ENCODE measurements at places on chromosomes 16 and 17.

- no peak for DNase-seq
Observed at GRCh38 chr16:76577003-76577402, 299.8 kb downstream of the CNTNAP4 start.

DNA sequence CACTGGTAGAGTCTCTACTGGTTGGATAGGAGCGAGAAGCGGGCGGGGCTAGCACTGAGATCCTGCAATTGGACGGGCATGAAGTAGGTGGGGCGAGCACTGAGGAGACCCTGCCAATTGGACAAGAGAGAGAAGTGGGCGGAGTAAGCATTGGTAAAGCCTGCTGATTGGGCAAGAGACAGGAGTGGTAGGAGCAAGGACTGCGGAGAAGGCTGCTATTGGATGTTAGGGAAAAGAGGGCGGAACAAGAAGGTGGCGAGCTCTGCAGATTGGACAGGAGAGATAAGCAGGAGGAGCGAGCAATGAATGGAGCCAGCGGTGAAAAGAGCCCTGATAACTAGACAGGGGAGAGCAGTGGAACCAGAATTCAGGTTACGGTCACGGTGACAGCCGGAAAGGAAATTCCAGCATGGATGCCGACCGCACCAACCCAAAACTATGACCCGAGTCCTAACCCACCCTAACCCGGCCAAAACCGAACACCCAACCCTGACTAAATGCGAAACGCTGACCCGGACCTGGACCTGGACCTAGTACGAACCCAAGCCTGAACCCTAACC, 4.8 kb downstream of the SCGB1C2 start:
- no peak for DNase-seq

GRCh38 chr17:48025904-48026501, 11.6 kb downstream of the COPZ2 start:
- DNase-seq = no peak

DNA sequence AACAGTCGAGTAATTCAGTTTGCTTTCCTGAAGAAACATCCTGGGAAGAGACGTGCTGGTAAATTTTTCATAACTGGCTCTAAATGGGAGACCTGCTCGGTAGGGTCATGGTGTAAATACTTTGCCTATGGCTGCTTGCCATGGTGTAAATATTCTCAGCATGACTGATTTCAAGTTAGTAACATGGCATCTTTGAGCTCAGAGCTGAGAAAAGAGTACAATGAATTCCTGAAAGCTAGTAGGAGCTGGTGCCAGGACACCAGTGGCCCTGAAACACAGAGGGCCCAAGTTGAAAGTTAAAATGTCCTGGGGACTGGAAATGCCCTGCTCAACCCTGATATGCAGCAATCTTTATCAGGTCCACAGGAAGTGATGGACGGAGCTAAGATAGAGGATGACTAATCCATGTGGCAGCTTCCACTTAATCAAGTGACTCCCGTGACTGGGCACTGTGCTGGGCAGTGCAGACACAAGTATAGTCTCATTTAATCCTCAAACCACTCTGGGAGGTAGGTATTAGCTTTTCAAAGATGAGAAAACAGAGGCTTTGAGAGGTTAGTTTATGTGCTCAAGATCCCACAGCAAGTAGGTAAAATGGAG, 130.1 kb upstream of the ADAMTS18 start:
- DNase-seq = no peak

- no peak for DNase-seq
Observed at GRCh38 chr17:65345261-65346005, 208.3 kb downstream of the RGS9 start.

GRCh38 chr17:17224137-17224536, 12.8 kb downstream of the FLCN start:
- no peak for DNase-seq

GRCh38 chr17:44568945-44569858, 11.9 kb downstream of the FZD2 start:
- DNase-seq = no peak

DNA sequence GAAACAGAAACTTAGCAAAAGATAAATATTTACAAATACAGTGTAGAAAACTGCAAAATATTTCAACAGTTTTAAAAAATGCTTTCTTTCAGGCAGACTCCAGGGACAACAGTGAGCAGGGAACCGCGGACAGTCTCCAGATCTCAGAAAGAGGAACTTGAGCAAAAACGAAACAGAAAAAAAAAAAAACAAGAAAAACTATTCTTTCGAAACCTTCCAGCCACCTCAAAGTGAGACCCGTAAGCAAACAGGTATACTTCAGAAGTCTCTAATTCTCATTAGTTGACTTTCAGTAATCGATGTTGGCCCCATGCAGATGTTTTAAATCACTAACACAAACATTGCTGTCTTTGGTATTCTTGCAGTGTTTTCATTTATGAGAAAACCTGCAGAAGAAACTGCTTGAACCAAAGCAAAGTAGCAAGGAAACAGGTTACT, 15.7 kb upstream of the CCL1 start:
- DNase-seq = no peak

- DNase-seq = no peak
Observed at GRCh38 chr16:67116388-67117311, 6.9 kb downstream of the PHAF1 start.

DNA sequence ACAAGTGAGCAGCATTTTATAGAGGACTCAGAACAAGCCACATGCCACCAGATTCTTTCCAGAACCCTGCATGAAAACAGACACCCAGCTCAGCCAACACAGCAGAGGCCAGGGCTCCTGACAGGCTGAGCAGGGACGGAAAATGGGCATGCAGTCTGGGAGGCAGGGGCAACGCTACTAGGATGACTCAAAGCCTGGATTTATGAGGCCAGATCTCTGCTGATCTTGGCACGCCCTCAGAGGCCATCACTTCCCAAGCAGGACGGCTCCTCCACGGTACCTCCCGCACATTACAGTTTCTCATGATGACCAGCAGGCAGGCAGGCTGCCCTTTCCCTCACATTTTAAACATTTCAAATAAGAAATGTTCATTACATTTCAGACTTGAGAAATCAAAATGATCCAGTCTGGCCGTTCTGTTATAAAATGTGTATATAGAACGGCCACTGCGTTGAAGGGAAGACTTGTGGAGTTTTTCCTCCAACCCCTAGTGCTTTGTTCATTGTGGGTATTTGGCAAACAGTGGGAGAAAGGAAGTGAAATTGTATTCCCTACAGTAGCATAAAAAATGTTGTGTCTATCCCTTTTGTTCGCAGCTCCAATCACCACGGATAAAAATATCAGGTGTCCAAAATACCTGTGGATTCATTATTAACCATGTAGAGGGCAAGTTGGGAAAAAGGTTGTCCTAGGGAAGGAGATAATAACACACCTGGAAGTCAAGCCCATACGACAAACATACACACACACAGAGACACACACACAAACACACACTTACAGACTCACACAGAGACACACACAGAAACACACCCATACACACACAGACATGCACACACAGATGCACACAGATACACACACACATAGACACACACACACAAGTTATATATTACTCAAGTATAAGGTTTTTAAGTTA, 64.8 kb upstream of the ADAMTS18 start:
- DNase-seq = no peak

DNA sequence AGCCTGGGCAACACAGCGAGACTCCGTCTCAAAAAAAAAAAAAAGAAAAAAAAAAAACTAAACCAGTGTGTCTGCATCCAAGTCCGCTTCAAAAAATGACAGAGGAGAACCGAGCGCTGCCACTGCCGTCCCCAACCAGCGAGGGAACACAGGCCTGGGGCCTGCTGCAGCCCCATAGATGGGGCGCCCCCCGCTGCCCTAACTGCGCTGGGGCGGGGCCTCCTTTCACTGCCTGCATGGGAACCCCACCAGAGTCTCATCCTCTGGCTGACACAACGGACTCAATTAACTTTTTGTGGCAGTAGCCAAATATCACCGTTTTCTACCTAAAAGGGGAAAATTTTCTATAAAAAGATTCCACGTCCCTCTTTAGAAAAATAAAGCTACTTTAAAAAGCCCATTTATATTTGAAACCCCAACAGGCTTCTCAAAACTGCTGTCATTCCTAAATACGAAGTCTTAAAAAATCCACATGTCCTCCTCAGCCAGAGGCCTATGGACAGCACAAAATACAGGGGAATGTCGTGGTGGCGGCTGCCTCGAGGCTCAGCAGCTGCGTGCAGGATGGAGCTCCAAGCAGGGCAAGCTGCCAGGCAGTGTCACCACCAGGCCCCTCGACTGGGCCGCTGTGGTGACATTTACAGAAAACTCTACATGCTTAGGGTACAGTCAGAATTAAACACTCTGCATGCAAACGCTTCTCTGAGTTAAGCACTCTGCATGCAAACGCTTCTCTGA, 30.3 kb downstream of the KLHDC4 start:
- no peak for DNase-seq

DNA sequence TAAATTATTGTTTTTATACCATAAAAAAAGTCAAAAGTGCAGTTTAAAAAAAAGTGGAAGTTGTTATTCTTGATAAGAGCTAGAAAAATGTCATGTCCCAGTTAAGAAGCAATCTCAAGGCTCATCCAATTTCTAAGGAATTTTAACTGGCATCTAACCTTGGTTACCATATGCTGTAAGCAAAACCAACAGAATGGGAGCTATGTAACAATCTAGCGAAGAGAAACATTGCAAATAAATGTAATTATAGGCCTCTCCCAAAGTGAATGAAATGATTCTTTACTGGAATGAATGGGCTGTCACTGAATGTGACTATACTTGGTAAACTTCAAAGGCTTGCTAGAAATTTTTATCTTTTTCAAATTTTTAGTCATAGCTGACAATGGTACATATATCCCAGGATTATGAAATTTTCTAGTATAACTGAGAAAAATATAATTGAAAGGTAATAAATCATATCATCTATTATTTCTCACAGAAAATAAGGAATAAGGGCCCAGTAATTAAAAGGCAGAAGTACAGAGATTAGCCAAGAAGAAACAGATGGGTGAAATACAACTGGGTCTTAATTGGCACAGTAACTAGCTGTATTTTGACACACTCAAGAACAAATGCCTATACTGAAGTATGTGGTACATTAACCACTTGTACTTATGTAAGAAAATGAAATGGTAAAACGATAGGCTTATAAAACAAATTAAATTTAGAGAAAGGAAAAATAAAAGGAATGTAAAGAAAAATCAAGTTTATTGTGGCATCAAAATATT, 61.5 kb downstream of the NETO2 start:
- DNase-seq = no peak

- no peak for DNase-seq
Observed at GRCh38 chr17:42818379-42818778, 5.7 kb downstream of the BECN1 start.

GRCh38 chr17:36008998-36009665, 7.8 kb upstream of the CCL15 start:
- no peak for DNase-seq

DNA sequence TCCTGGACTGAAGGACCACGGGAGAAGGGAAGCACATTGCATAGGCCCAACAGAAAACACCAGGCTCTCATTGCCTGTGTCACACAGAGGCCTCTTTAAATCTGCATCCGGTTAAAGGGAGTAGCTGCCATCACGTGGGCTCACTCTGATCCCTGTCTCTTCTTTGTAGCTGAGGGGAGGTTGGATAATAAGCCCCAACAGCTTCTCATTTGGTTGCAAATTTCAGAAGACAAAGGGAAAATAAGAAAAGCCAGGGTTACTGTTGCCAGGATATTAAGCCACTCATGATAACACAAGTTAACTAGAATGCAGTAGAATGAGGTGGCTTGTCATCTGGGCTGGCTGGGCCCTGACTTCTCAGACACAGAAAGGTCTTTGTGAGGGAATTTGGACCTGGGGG, 325.1 kb upstream of the ERCC4 start:
- no peak for DNase-seq

- DNase-seq = no peak
Observed at GRCh38 chr16:2046893-2047329, 723 bp downstream of the NTHL1 start.

DNA sequence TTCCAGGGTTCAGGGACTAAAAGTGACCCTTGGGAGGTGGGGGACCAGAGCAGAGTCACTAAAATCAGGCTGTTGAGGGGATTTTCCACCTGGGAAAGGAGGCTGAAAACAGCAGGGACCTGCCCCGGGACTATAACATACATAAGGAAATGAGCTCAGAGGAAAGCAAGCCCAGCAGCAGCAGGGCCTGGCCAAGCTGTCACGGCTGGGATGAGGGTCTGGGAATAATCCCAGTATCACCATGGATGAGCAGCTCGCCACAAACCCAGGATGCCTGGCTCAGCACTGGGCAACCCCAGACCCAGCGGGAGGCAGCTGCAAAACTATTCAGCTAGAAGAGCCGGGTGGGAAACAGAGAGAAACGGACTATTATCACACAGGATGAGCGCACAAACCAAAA, 72.4 kb downstream of the RPH3AL start:
- DNase-seq = no peak

DNA sequence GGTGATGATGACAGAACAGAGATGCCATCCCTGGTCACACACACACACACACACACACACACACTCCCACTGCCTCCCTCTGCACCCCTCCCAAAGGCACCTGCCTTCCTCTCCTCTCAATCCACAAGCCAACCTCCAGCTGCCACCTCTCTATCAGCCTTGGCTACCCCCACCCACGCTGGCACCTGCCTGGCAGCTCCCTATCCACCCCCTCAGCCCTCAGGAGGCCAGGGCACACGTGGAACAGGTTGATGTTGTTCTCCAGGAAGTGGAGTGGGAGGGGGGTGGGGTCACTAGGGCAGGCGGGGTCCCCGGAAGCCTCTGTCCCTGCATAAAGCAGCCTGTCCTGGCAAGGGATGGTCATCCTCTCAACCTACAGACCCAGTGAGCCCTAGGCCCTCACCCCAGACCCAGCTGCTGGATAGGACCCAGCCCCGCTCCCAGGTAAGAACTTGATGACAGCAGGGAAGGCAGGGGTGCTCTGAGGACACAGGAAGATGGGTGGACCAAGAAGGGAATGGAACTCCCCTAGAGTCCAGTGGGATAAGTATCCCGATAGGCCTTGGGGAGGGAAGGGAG, at the start of gene GSDMA:
Gene GSDMA, plus strand, starts transcription at position 363 of the 579 bp plus-strand sequence. CDS start 2,684 bp downstream, outside the sequence.
- no peak for DNase-seq

DNA sequence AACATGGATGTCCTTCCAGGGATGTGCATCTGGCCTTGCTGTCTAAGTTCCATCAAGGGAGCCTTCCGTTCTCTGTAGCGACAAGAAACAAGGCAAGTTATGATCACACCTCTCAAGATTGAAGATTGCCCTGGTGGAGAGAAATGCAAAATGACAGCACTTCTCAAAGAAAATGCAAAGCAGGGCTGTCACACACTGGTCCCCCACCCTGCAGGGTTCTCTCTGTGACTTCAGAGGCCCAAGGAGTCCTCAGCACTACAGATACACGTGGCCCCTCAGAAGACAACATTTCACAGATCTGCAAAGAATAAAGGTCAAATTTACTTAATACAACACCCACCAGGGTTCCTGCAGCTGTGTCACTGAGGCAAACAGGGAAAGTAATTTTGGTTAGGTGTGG, 60.7 kb upstream of the TEX2 start:
- no peak for DNase-seq

DNA sequence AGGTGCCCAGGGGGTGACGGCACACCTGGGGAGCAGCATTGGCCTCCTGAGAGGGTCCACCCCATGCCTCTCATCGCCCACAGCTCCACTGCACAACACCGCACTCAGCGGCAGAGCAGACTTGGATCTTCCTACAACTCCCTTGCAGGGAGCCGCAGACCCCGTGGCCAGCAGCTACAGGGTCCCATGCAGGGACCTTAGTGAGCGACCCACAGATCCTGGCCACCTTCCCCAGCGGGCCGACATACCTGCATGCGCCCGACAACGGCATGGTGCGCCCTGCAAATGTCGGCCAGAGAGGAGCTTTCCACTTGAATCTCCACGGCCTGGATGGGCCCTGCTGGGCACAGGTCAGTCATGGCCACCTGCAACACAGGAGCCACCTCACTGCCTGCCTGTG, 8.4 kb downstream of the FAAP100 start:
- DNase-seq = no peak

- peak; percentile 16 for DNase-seq
Observed at GRCh38 chr16:84718-85406, 6.8 kb downstream of the MPG start.
